ENCODE measurements at places on chromosomes 3 and 15.

- no peak for DNase-seq
Observed at GRCh38 chr15:29670998-29671981, 151.0 kb downstream of the TJP1 start.

GRCh38 chr3:127472506-127472905 is 118.0 kb downstream of the TPRA1 start:
- DNase-seq: no peak

GRCh38 chr15:75112278-75112847 is 89.0 kb downstream of the PPCDC start:
- DNase-seq: no peak

- no peak for DNase-seq
Observed at GRCh38 chr3:156732715-156733421, 58.5 kb downstream of the TIPARP start.

- no peak for DNase-seq
Observed at GRCh38 chr3:55608301-55608937, 121.3 kb upstream of the WNT5A start.

DNA sequence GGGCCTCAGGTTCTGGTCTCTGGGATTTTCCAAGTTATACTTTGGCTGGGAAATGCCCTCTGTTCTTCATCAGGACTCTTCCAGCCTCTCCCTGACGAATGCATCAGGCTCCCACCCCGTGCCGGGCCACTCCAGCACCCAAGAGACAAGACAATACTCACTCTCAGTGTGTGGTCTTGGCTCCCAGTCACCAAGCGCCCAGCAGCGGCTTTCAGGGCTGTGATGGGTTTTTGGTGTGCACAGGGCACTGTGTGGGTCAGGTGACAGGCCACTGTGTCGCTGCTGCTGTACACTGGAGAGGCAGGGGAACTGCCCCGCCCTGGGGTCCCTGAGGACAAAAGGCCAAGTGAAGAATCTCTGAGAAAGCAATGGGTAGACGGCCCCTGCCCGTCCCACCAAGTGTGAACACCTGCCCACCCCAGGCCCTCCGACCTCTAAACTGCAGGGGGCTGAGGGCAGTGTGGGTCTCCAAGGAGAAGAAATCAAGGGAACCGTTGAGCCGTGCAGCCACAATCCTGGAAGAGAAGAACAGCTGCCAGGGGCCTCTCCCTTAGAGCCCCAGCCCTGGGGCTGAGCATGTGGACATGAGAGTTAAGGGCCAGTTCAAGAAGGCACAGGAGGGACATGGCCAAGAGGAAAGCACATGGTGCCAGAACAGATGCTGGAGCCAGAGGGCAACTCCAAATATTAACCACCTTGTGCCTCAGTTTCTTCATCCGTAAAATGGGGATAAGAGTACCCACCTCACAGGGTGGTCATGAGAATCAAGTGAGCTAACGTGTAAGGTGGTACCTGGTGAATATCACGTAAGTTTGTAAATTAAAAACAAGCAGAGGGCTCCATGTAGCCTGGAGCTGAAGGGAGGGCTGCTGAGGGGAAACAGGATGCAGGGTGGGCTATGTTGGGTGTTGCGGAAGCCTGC is 34.1 kb downstream of the PTPN23 start:
- peak; percentile 38 for DNase-seq

DNA sequence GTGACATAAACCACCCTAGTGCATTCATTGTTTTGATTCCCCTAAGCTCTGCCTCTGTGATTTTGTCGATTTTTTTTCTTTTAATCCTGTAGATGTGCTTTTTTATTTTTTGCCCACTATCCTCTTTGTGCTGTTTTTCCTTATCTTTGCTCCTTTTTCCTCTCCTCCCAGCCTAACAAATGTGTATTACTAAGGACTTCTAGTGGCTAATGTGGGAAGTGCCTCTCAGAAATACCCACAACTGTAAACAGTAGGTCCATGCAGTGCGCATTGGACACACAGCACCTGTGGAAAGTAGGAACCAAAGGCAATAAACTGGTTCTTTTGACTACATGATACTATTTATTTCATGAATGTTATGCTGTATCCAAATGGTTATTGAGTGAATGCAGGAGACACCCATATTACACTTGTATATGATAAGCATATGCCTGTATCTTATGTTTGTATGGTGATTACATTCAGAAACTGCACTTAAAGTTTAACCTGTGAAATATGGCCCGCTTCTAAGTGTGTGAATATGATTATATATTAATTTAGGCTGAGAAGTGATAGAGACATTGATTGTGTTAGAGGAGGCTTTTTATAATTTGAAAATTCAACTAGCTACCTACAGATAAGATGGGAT is 147.8 kb downstream of the PLCL2 start:
- DNase-seq: no peak
